ENCODE measurements at places on chromosomes 2 and 18.

- no peak for DNase-seq
Measured at GRCh38 chr2:214378455-214379103, 32.3 kb upstream of the VWC2L start.

DNA sequence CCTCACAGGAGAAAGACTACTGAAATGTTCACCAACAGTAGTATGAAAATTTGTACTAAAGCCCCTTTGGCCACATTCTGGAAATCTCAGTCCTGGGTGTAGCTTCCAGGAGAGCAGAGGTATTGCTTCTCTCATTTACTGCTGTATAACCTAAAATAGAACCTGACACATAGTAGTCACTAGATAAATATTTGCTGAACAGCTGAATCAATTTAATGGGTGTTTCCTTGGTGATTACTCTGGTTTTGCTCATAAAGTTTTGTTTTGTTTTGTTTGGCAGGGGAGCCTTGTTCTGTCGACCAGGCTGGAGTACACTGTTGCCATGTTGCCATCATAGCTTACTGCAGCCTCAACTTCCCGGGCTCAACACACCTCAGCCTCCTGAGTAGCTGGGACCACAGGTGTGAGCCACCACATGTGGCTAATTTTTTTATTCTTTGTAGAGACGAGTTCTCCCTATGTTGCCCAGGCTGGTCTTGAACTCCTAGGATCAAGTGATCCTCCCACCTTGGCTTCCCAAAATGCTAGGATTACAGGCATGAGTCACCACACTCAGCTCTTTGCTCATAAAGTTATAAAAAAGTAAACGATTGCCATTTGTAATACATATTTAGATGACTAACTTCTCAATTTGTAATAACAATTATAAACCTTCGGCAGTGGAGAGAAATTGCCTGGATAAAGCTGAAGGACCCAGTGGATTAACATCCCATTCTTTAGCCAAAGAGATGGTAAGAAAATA, 11.5 kb upstream of the PARD3B start:
- no peak for DNase-seq

- no peak for DNase-seq
Measured at GRCh38 chr2:68659081-68659480, 15.7 kb downstream of the PROKR1 start.

- DNase-seq, result no peak
Measured at GRCh38 chr2:231467613-231468530, 3.6 kb upstream of the NCL start.

DNA sequence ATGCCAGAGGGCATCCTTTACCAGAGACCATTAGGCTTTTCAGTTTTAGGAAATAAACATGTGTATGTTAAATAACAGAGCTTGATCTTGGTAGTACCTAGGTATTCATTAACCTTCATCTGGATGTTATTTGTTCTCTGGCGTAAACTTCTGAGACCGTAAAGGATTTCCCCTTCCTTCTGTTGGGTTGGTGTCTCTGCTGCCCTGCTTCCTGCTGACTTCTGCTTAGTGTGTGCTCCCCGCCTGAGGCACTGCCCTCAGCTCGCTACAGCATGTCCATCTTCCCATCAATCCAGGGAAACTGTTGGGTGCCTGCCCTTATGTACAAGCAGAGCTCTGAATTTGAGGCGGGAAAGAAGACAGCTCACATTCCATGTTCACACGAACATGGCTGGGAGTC, 177.9 kb downstream of the TPGS2 start:
- DNase-seq, result no peak

GRCh38 chr2:41728788-41729338, 319.0 kb upstream of the PKDCC start:
- DNase-seq, result no peak

GRCh38 chr2:151103551-151103950, 158.1 kb downstream of the RBM43 start:
- no peak for DNase-seq

- DNase-seq, result no peak
Measured at GRCh38 chr2:56292951-56293350, 109.2 kb downstream of the CCDC85A start.

DNA sequence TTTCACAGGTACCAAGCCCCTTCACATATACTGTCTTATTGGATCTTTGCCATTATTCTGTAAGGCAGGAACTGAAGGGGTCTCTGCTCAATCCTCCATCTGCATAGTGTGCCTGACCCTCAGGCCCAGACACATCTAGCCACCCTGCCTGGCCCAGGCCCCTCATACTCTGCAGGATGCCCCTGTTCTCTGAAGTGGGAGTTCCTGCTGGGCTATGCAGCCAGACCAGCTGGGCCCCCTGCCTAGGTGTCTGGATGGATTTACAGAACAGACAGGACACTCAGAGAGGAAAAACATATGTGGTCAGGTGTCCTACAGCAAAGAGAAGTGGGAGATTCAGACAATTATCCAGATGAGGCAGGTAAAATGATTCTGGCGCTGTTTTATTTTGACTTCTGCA, 42.0 kb downstream of the SLC4A5 start:
- no peak for DNase-seq

DNA sequence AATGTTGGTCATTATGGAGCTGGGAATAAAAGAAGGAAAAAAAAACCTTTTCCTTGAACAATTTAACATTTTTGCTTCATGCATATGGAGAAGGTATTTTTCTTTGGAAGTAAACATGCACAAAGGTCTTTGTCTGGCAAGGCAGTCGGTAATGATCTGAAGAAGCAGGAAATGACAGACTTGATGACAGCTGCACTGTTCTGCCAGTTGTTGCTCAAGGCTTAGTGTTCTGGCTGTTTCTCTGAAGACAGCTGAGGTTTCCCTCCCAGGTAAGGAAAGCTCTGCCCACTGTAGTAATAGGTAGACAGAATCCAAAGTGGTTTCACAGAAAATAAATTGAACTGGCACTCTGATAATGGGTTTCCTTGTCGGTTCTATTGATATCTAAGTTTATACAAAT, 308.4 kb upstream of the GCFC2 start:
- no peak for DNase-seq

GRCh38 chr2:11292464-11293255, 51.8 kb downstream of the ROCK2 start:
- no peak for DNase-seq

DNA sequence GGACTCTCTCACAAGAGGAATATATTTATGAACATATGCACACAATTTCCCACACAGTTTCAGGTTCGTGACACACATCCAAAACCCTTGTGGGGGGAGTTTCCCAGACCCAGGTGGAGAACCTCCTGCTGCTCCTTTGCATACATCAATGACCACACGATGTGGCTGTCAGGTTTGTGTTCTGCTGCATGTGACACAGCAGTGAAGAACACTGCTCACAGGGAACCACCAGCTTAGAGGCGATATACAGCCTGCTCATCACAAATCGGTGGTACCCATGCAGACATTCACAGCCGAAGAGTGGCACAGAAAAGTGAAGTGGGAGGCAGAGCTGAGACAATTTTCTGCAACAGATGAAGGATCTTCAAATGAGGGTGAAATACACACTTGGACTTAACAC, 175.6 kb upstream of the ZFP36L2 start:
- no peak for DNase-seq

DNA sequence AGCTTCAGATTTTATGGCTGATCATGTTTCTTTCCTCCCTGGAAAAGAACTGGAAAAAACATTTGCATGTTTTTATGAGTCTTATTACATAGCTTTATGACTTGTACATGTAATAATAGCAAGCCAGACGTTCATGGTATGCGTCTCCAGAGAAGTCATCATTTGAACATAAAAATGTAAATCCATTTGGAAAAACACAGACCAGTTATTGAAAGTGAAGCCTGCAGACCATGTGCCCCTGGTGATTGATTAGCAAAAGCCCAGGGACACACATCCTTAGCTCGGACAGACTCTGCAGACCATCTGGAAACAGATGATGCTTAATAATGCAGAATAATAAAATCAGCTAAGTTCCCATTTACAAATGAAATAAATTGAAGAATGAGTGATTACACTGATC, 283.1 kb downstream of the TDRD15 start:
- DNase-seq, result no peak

DNA sequence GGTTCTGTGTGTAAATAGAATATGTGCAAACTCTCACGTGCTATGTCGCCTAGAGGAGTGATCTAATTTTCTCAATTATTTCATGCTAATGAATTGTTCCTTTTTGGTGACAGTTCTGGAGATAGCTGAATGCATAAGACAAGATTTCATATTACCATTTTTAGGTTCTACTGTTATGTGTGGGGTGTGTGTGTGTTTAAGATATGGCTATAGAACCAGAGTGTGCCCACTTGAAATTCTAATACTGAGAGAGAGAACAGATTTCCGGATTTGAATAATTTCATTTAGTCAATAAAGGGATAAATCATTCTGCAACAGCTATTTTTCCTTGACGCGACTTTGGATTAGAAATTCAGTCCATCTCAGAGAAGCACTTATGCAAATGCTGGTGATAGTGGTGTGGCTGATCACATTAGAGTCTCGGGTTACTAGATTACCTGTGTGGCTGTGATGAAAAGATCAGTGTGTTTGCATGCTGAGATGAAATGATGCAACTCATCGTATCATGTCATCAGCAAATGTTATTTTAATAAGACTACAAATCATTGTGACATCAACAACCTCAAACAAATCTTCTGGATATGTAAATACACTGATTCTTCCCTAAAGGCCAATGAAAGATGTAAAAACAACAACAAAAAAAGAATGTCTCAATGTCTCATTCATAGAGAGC, 415.9 kb downstream of the EPHA4 start:
- DNase-seq, result no peak

DNA sequence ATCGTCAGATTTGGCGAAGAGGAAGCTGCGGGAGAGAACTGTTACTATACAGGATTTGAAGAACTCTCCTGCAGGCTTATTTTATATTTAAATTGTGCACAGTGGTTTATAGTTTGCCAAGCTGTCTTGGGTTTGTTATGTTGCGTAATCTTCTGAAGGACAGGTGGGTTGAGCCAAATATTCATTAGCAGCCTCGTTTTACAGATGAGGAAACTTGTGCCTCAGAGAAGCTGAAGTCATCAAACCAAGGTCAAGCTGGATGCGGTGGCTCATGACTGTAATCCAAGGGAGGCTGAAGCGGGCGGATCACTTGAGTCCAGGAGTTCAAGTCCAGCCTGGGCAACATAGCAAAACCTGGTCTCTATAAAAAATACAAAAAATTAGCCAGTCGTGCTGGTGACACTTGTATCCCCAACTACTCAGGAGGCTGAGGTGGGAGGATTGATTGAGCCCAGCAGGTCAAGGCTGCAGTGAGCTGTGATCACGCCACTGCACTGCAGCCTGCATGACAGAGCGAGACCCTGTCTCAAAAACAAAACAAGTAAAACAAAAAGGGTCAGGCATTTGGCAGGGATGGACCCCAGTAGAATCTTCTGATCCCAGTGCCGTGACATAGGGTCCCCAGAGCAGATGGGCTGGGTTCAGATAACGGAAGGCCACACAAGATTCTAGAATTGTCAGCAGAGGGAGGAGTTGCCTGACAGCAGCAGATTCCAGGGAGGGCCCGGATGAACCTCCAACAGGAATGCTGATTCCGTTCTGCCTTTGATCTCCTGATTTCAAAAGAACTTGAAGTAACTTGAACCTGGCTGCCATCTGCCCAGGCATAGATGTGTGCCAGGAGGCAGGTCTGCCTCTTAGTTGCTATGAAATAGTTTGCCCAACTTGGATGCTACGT, 50.6 kb downstream of the SH3BP4 start:
- DNase-seq, result no peak

DNA sequence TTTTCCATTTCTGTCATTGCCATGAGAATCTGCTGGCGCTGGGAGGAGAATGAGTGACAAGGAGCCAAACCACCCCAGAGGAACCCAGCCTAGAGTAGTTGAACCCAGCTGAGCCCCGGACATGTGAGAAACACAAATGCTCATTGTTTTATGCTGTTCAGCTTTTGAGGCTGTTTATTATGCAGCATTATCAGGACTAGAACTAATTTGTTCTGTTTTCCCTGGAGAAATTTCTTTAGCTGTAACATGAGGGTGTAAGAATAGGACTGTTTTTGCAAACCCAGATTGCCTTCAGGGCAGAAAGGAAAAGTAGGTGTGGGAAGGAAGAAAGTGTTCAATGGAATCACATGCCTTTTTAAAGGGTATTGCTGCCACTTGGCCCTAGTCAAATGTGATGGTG, 28.5 kb upstream of the DOCK10 start:
- no peak for DNase-seq

GRCh38 chr2:68203587-68203986, 45.9 kb downstream of the PNO1 start:
- DNase-seq, result no peak

GRCh38 chr2:61343141-61343540, 127.7 kb downstream of the USP34 start:
- no peak for DNase-seq
